Bronchial epithelial cell (primary cell): ENCODE measurements at places on chromosomes 4 and X.

DNA sequence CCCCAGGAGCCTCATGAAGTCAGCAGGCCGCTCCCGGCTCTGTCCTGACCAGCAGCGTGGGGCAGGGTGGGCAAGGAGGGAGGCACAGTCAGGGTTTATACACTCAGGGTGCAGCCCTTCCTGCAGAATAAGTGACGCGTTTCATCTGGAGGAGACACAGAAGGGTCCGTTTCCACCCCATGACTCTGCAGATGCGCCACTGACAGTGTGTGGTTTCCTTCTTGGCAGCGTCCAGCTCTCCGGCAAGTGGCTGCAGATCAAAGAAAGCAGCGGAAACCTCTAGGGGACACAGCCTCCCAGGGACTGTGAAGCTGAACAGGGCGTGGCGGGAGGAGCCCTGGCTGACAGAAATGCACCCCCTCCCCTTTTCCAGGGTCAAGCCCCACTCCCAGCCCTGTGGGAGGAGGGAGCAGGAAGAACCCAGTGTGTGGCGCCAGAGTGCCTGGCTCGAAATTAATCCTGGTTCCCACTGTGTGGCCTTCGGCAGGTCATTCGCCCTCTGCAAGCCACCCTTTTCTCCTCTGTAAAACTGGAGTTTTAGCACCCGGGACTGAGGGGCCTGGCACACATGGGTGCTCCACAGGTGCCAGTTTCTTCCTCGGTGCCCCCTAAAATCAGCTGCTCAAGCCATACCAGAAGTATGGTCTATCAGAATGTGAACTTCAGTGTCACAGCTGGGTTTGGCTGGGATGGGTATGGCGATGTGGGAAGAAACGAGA is 17.3 kb upstream of the TBC1D14 start:
- DNase-seq: no peak

DNA sequence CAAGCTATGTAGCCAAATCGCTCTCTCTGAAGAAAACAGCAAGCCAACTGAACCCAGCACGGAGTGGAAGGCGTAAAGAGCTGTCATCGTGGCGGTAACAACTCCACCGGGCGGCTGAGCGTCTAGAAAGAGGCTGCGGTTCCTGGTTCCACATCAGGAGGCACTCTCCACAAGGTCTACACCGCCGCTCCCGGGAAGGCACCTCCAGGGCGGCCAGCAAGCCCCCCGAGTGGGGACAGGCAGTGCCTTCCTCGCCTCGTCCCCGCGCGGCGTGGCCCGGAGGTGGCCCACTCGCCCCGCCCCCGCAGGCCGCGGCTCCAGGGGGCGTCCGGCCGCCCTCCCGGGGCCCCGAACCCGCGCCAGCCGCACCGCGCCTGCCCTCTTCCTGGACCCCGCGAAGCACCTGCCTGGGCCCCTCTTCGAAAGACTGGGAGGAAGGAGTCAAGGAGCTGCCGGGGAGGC is 755 bp downstream of the KLHL8 start:
- DNase-seq: peak; percentile 18

DNA sequence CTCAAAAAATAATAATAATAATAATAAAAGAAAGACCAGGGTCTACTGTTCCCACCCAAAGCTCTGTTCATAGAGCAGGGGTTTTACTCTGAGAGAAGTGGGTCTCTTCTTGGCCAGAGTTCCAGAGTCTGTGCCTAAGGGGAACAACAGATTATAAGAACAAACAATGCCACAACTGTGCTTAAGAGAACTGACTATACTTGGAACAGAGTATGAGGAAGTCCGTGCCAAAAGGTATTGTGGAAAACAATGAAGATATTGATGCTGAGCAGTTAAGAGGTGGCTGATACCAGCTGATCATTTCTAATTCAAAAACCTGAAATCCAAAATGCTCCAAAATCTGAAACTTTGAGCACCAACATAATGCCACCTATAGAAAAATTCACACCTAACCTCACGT is 229.6 kb downstream of the FBXO8 start:
- no peak for DNase-seq

GRCh38 chr4:74933562-74934015 is 673 bp downstream of the PARM1 start:
- no peak for DNase-seq
